Endothelial cell of umbilical vein (primary cell): ENCODE measurements at places on chromosomes 4 and X.

- H3K4me1 ChIP-seq, result no peaks in the 10 kb centered on the region
- H3K4me3 ChIP-seq, result no peak overlapping the region
- H3K36me3 ChIP-seq, result no peaks in the 10 kb centered on the region
- no peak for DNase-seq
These were observed 7.9 kb downstream of the ASMTL start for GRCh38 chrX:1444561-1445500.

DNA sequence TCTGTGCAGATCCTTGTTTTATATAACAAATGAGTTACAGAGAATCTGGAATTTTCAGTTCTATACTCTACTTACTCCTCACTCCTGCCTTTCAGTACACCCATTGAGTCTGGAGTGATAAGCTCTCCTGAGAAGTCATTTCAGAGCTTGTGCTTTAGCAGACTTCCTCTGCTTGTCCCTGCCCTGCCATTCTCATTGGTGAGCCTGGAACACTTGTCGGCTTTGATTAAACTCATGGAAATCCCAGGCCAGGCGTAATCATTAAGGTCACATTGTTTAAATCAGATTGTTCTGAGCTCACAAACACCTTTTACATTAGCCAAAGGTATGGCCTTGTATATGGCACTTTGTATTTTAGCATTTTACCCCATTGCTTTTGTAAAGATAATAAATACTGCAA lies 102.7 kb downstream of the CNKSR2 start:
- no peak overlapping the region for H3K27ac ChIP-seq
- no peaks in the 10 kb centered on the region for H3K36me3 ChIP-seq
- no peak overlapping the region for H3K4me3 ChIP-seq
- no peaks in the 10 kb centered on the region for H3K27me3 ChIP-seq
- H3K4me1 ChIP-seq, result no peaks in the 10 kb centered on the region
- DNase-seq, result no peak

GRCh38 chr4:97868097-97868496 lies 275.2 kb downstream of the STPG2 start:
- H3K36me3 ChIP-seq, result no peaks in the 10 kb centered on the region
- peaks cover 4% of the 10 kb centered on the region for H3K4me1 ChIP-seq
- H3K27me3 ChIP-seq, result no peaks in the 10 kb centered on the region
- H3K4me3 ChIP-seq, result no peak overlapping the region
- H3K27ac ChIP-seq, result no peak overlapping the region

DNA sequence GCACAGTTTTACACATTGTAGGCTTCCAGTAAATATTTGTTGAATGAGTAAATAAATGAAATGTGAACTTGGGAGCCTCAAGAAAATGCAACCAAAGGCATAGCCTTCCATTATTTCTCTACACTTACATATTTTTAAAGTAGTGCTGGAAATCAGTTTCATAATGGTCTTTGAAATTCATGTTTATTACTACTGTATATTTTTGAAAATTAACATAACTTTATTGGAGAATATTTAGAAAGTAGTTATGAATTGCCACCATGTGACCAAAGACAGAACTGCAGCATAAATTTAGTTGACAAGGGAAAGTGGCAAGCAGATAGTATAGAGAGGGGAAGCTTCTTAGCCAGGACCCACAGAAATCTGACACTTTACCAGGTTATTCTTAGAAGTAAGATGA lies 6.4 kb downstream of the TCEAL8 start:
- DNase-seq, result peak; percentile 33
- H3K27ac ChIP-seq, result no peak overlapping the region

DNA sequence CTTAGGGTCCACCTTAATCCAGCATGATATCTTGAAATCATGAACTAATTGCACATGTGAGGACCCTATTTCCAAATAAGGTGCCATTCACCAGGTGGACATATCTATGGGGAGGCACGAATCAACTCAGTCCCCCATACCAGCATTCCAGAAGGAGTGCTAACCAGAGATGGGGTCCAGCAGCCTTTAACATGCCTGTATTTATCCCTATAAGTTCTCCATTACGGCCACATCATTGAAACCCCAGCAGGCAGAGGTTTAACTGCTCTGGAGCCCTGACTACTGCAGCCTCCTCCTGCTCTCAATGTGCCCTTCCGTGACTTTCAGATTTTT lies 3.2 kb upstream of the ASMTL start:
- H3K36me3 ChIP-seq, result no peaks in the 10 kb centered on the region
- H3K27me3 ChIP-seq, result no peaks in the 10 kb centered on the region
- no peak overlapping the region for H3K27ac ChIP-seq
- H3K4me1 ChIP-seq, result peaks cover 2% of the 10 kb centered on the region
- DNase-seq, result no peak
- H3K4me3 ChIP-seq, result no peak overlapping the region

GRCh38 chrX:8083286-8083685 lies 87.8 kb downstream of the VCX2 start:
- DNase-seq, result no peak
- H3K27ac ChIP-seq, result no peak overlapping the region
- H3K36me3 ChIP-seq, result no peaks in the 10 kb centered on the region
- no peaks in the 10 kb centered on the region for H3K4me1 ChIP-seq
- H3K27me3 ChIP-seq, result no peaks in the 10 kb centered on the region

- H3K27ac ChIP-seq, result no peak overlapping the region
- H3K4me1 ChIP-seq, result no peaks in the 10 kb centered on the region
- no peak for DNase-seq
- no peak overlapping the region for H3K4me3 ChIP-seq
- no peaks in the 10 kb centered on the region for H3K27me3 ChIP-seq
These were observed 42.5 kb downstream of the TLR10 start for GRCh38 chr4:38740303-38740702.

DNA sequence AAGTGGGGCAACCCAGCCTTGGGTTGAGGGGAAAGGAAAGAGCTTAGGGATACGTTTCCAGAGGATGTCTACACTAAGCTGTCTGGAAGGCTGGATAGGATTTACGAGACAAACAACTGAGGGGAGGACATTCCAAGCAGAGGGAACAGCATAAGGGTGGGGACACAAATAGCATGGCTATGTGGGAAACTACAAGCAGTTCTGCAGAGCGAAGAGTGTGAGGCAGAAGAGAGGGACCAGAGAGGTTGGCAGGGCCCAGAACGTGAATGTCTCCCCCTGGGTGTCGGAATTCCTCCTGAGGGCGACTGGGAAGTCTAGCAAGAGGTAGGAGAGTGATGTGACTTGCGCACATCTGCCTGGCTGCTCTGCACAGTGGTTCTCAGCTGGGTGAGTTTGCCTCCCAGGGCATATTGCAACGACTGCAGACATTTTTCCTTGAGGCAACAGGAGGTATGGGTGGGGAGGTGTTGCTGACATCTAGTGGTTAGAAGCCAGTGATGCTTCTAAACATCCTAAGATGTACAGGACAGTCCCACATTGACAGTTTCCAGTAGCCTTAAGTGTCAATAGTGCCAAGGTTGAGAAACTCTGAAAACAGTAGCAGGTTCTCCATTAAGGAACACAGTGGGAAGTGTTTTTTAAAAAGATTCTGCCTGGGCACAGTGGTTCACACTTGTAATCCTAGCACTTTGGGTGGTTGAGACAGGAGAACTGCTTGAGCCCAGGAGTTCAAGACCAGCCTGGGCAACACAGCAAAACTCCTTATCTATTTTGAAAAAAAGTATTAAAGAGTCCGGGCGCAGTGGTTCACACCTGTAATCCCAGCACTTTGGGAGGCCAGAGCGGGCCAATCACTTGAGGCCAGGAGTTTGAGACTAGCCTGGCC lies 9.2 kb downstream of the NDUFA1 start:
- peak; percentile 44 for DNase-seq
- no peaks in the 10 kb centered on the region for H3K4me1 ChIP-seq
- H3K4me3 ChIP-seq, result no peak overlapping the region
- H3K36me3 ChIP-seq, result no peaks in the 10 kb centered on the region
- H3K27ac ChIP-seq, result no peak overlapping the region

DNA sequence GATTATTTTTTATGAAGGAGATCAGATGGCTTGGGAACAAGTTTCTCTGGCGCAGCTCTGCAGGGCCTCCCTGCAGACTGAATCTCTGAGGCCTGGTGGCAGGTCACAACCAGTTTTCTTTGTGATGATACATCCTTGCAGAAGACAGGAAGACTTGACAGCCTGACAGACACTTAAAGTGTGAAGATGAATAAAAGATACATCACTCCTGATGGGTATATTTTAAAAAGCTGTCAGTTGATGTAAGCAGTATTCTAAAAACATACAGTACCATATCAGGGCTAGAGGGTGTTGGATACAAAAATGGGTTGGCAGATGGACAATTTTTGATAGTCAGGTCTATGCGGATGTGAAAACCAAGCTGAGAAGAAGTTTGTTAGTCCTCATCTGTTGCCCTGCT lies 239.5 kb downstream of the LHFPL1 start:
- H3K36me3 ChIP-seq, result no peaks in the 10 kb centered on the region
- H3K4me3 ChIP-seq, result no peak overlapping the region
- no peaks in the 10 kb centered on the region for H3K27me3 ChIP-seq
- no peak overlapping the region for H3K27ac ChIP-seq

DNA sequence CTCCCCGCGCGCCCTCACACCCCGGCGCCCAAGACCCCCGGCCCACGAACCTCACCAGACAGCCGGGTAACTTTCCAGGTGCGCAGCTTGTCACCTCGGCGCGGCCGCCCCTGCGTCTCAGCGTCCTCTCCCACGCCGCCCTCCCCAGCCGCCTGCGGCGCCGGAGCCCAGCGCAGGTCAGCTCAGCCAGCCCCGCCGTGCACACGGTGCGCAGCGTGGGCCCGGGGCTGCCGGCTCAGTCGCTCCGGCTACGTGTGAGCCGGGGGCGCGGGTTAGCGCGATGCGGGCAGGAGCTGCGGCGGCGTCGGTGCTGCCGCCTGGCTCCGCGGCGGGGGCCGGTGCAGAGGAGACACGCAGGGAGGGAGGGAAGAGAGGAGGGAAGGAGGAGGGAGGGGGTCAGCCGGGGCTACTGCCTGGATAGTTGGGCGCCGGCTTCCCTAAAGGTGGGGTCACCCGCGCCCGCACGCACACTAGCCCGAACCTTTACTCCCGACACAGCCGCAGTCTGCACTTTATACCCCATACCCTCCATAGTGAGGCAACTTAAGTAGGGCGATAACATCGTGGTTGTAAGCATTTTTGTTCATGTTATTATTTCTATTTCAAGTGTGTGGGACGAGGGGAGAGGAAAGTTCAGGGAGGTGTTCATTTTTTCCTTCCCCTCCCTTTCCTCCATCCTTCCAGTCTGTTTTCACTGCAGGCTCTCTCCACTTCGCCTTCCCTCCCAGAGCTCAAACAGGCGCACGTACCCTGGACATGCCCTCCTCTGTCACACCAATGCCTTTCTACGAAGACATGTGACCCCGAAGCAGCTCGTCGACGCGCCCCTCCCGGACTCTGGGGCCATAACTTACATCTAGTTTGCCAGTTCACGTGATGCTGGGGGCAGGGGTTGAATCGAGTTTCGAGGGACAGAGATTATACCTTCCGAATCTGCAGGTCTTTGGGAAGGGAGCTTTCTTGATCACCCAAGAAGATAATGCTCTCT lies at the start of gene PRKG2:
Gene PRKG2 (minus strand): TSS at position 342 of the 988 bp plus-strand sequence. CDS start 10,175 bp downstream, outside the sequence.
- H3K36me3 ChIP-seq, result no peaks in the 10 kb centered on the region
- no peak within 1 kb of the TSS for H3K27ac ChIP-seq
- H3K4me3 ChIP-seq, result no peak within 1 kb of the TSS
- H3K4me1 ChIP-seq, result no peaks in the 10 kb centered on the region

- H3K4me1 ChIP-seq, result peaks cover 4% of the 10 kb centered on the region
- DNase-seq, result no peak
- no peak overlapping the region for H3K27ac ChIP-seq
- no peaks in the 10 kb centered on the region for H3K36me3 ChIP-seq
- H3K27me3 ChIP-seq, result peaks cover 4% of the 10 kb centered on the region
These were observed 56.8 kb upstream of the TXK start for GRCh38 chr4:48190839-48191238.

GRCh38 chr4:141023051-141023450 lies 110.2 kb downstream of the RNF150 start:
- H3K4me3 ChIP-seq, result no peak overlapping the region
- DNase-seq, result no peak
- H3K36me3 ChIP-seq, result no peaks in the 10 kb centered on the region
- no peak overlapping the region for H3K27ac ChIP-seq
- H3K4me1 ChIP-seq, result no peaks in the 10 kb centered on the region

- DNase-seq, result no peak
- no peak overlapping the region for H3K27ac ChIP-seq
- H3K36me3 ChIP-seq, result no peaks in the 10 kb centered on the region
- H3K4me1 ChIP-seq, result no peaks in the 10 kb centered on the region
- H3K4me3 ChIP-seq, result no peak overlapping the region
These were observed 122.7 kb upstream of the PSAPL1 start for GRCh38 chr4:7557456-7557855.

GRCh38 chrX:139187738-139188137 lies 342.8 kb upstream of the F9 start:
- H3K27me3 ChIP-seq, result no peaks in the 10 kb centered on the region
- no peak overlapping the region for H3K27ac ChIP-seq
- no peak for DNase-seq
- no peak overlapping the region for H3K4me3 ChIP-seq
- no peaks in the 10 kb centered on the region for H3K36me3 ChIP-seq
- H3K4me1 ChIP-seq, result no peaks in the 10 kb centered on the region

- no peaks in the 10 kb centered on the region for H3K36me3 ChIP-seq
- H3K4me3 ChIP-seq, result no peak overlapping the region
- DNase-seq, result no peak
- no peaks in the 10 kb centered on the region for H3K27me3 ChIP-seq
- H3K27ac ChIP-seq, result no peak overlapping the region
These were observed 12.5 kb upstream of the EXOC1 start for GRCh38 chr4:55840956-55841355.

DNA sequence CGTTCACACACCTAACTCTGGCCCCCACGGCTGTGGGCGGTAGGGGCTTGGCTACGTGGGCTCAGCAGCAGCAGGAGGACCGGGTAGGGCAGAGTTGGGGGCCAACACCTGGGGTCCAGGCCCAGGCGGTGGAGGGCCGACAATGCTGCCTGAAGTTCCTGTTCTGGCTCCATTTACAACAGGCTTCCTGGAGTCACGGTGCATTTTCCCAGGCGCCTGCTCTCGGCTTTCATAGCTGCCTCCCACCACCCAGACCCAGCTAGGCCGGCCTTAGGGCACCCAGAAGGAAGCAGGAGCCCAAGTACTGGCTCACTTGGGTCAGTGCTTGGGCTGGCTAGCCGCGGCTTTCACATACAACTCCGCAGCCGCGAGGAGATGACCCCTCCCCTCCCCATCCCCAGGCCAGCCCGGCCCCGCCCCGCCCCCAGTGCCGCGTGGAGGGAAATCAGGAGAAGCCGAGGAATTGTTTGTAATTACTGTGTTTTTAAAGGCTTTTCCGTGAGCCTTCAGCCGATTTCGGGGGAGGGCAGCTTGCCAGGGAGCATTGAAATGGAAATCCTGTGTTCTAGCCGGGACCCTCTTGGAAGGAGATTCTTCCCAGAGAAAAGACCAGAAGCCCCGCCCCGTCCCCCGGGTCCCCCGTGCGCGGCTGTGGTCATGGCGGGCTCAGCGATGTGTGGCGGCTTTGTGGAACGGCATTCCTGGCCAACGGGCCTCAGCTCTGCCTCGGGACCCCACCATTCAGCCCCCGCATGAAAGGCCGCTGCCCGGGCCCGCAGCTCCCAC lies 28.5 kb downstream of the PJA1 start:
- no peak overlapping the region for H3K27ac ChIP-seq
- peaks cover 5% of the 10 kb centered on the region for H3K27me3 ChIP-seq
- no peaks in the 10 kb centered on the region for H3K4me1 ChIP-seq
- no peaks in the 10 kb centered on the region for H3K36me3 ChIP-seq
- H3K4me3 ChIP-seq, result no peak overlapping the region
- DNase-seq, result no peak

GRCh38 chr4:165915215-165915614 lies 42.2 kb downstream of the TLL1 start:
- H3K4me1 ChIP-seq, result no peaks in the 10 kb centered on the region
- no peak for DNase-seq
- no peak overlapping the region for H3K4me3 ChIP-seq
- H3K27ac ChIP-seq, result no peak overlapping the region
- no peaks in the 10 kb centered on the region for H3K27me3 ChIP-seq
- H3K36me3 ChIP-seq, result no peaks in the 10 kb centered on the region

- DNase-seq, result no peak
- H3K4me3 ChIP-seq, result no peak overlapping the region
- no peaks in the 10 kb centered on the region for H3K27me3 ChIP-seq
- H3K4me1 ChIP-seq, result no peaks in the 10 kb centered on the region
These were observed 162.7 kb upstream of the WDR1 start for GRCh38 chr4:10279261-10279660.
